ENCODE measurements at places on chromosomes 1 and 21. TPM values are rescaled to one million over a fixed set of nuclear protein-coding genes. Genes with fewer than 3 reads are reported as not detected.
A peak's percentile ranks its signal among the peaks of the same experiment; 100 is the strongest.

PDPN gene
- total RNA-seq, result 199 TPM

DNA sequence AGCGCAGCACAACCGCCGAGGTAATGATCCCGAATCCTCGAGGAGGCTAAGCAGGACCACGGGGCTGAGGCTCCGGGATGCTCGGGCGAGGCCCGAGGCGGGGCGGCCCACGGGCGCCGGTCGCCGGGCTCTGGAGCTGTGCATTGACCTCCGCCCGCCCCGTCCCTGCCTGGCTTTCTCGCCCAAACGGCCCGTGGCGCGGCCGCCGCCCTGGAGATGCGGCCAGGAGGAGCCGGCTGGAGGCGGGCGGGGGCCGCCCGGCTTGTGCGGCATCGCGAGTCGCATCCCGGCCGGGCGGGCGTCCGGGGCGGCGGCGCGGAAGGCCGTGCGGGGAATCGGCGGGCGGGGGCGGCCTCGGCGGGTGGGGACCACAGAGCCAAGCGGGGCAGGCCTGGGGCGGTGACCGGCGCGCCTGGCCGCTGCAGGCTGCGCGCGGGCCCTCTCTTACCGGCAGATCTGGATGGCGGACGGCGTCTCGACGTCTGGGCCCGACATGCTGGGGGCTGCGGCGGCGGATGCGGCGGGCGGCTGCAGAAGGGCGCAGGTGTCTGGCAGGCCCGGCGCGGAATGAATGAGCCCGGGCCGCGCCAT lies 663 bp downstream of the ACOT7 start:
- H3K27me3 ChIP-seq, result no peaks in the 10 kb centered on the region
- DNase-seq, result no peak
- H3K36me3 ChIP-seq, result peaks cover 15% of the 10 kb centered on the region

- no peak for DNase-seq
- H3K27me3 ChIP-seq, result no peaks in the 10 kb centered on the region
- no peaks in the 10 kb centered on the region for H3K36me3 ChIP-seq
- H3K27ac ChIP-seq, result no peak overlapping the region
These were observed 23.0 kb downstream of the TATDN3 start for GRCh38 chr1:212814537-212815334.

GRCh38 chr1:67831850-67832513 lies 1.3 kb downstream of the GNG12 start:
- no peak overlapping the region for H3K27ac ChIP-seq
- no peaks in the 10 kb centered on the region for H3K36me3 ChIP-seq
- DNase-seq, result no peak
- peak overlapping the region; percentile 97 for H3K4me3 ChIP-seq
- peaks cover 4% of the 10 kb centered on the region for H3K27me3 ChIP-seq

- no peaks in the 10 kb centered on the region for H3K4me1 ChIP-seq
- no peak overlapping the region for H3K4me3 ChIP-seq
- DNase-seq, result no peak
- no peak overlapping the region for H3K27ac ChIP-seq
These were observed 23.5 kb downstream of the ASAP3 start for GRCh38 chr1:23460519-23460918.

SLAMF6 gene
- not detected for total RNA-seq

GRCh38 chr1:1775327-1776226 lies 2.7 kb downstream of the NADK start:
- H3K27ac ChIP-seq, result no peak overlapping the region
- H3K4me3 ChIP-seq, result peak overlapping the region; percentile 35
- DNase-seq, result peak; percentile 41
- H3K4me1 ChIP-seq, result peaks cover 10% of the 10 kb centered on the region
- H3K27me3 ChIP-seq, result no peaks in the 10 kb centered on the region

OLIG2 gene
- total RNA-seq, result 2.0 TPM

ACTL8 gene
- 0.26 TPM for total RNA-seq

BSND gene
- 0.17 TPM for total RNA-seq

S100A3 gene
- not detected for total RNA-seq

DNA sequence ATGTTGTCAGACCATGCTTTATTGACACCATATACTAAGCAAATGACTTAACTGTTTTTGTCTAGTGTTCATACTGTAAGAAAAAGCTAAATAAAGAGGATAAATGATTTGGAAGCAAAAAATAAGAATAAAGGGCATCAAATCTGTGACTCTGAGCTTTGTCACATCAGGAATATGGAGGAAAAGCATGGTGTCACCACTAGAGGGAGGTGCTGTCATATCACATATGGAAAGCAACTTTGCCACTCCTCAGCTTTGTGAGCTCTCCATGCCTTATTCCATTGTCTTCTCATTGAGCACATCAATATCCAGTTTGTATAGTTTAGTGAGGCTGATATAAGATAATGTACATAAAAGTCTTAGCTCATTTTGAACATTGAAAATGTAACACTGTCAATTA lies 20.8 kb upstream of the GBP1 start:
- no peaks in the 10 kb centered on the region for H3K4me1 ChIP-seq
- H3K27ac ChIP-seq, result no peak overlapping the region
- no peaks in the 10 kb centered on the region for H3K36me3 ChIP-seq
- DNase-seq, result no peak
- H3K27me3 ChIP-seq, result no peaks in the 10 kb centered on the region

- no peak overlapping the region for H3K27ac ChIP-seq
- H3K27me3 ChIP-seq, result no peaks in the 10 kb centered on the region
- H3K4me3 ChIP-seq, result no peak overlapping the region
- DNase-seq, result no peak
These were observed 466.2 kb downstream of the USP25 start for GRCh38 chr21:16196001-16196400.

- no peak overlapping the region for H3K4me3 ChIP-seq
- H3K27ac ChIP-seq, result no peak overlapping the region
- H3K27me3 ChIP-seq, result no peaks in the 10 kb centered on the region
- DNase-seq, result no peak
- no peaks in the 10 kb centered on the region for H3K4me1 ChIP-seq
- peaks cover 84% of the 10 kb centered on the region for H3K36me3 ChIP-seq
These were observed 7.7 kb downstream of the SLFNL1 start for GRCh38 chr1:41013796-41014195.

GRCh38 chr1:51636764-51637522 lies 20.1 kb downstream of the OSBPL9 start:
- H3K4me3 ChIP-seq, result no peak overlapping the region
- no peaks in the 10 kb centered on the region for H3K4me1 ChIP-seq
- no peaks in the 10 kb centered on the region for H3K36me3 ChIP-seq
- H3K27ac ChIP-seq, result no peak overlapping the region
- DNase-seq, result no peak
- no peaks in the 10 kb centered on the region for H3K27me3 ChIP-seq

IL19 gene
- total RNA-seq, result not detected

- DNase-seq, result no peak
- no peaks in the 10 kb centered on the region for H3K36me3 ChIP-seq
- H3K4me1 ChIP-seq, result no peaks in the 10 kb centered on the region
- H3K27me3 ChIP-seq, result no peaks in the 10 kb centered on the region
- H3K4me3 ChIP-seq, result no peak overlapping the region
These were observed 147.4 kb downstream of the GDAP2 start for GRCh38 chr1:117782056-117782455.

DNA sequence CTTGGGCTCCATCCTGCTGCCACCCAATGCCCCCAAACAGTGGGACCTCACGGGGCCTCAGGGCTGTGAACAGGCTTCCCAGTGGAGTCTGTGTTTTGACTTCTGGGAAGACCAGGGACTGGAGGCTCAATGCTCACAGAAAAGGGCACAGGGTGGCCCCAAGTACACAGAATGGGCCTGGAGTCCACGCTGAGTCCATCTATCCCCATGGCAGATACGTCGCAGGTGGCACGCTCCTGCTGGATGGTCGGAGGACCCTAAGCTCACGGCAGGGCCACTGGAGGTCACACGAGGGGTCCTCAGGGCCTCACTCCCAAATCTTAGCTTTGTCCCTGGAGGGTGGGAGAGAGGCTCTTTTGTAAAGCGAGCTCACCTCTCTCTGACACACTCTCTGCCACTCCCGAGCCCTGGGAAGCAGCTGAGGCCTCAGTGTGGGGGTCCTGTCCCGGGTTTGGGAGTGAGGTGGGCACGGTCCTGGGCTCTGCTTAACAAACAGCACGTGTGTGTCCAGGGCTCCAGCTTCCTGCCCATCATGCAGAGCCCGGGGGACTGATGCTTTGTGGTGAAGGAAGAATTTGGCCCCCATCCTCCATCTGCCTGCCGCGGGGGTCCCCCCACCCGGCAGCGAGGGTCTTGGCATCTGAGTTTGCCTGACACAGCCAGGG lies 27.2 kb upstream of the TTC34 start:
- DNase-seq, result no peak
- peaks cover 12% of the 10 kb centered on the region for H3K36me3 ChIP-seq
- no peaks in the 10 kb centered on the region for H3K4me1 ChIP-seq
- no peak overlapping the region for H3K27ac ChIP-seq
- H3K4me3 ChIP-seq, result no peak overlapping the region

DNA sequence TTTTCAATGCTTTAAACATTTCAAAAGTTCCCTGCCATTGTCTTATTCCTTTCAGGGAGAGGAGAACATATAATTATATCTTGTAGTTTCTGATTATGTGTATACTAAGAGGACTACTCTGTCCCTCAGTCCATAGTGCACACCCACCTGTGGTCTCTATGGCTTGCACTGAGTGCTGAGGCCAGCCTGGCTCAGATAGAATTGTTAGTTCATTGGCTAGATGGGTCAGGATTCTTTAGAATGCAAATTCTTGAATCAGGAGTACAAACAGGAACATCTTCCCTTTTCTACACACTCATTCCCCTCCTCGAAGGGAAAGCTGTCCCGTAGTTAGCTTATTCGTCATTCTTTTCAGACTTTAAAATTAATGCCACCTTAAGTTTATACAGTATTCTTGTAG lies 8.2 kb downstream of the BACH1 start:
- peaks cover 8% of the 10 kb centered on the region for H3K4me1 ChIP-seq
- H3K4me3 ChIP-seq, result no peak overlapping the region
- no peak for DNase-seq
- H3K27ac ChIP-seq, result no peak overlapping the region
- peaks cover 2% of the 10 kb centered on the region for H3K36me3 ChIP-seq

TMEM200B gene
- 12.6 TPM for total RNA-seq

DNA sequence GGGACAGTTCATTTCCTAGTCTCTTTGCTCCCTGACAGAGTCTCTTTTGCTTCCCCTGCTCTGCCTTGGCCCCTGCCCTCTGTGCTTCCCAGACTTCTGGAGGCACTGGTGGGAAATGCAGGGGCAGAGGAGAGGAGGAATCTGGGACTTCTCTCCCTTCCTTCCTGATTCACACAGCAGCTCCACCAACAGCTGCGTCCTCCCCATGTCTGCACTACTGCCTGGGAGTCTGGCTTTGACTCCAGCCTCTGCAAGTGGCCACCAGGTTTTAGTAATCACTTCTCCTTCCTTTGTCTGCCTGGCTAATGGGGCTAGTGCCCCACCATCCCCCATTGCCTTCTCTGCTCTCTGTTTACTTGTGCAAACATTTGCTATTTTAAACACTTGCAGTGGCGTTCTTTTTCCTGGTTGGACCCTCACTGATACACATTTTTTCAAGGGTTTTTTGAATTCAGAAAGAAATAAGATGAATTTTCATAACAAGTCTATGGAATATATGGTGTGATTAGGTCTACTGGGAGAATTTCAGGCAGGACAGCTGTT lies 21.9 kb downstream of the FASLG start:
- no peak overlapping the region for H3K27ac ChIP-seq
- peak; percentile 45 for DNase-seq
- no peaks in the 10 kb centered on the region for H3K36me3 ChIP-seq
- no peaks in the 10 kb centered on the region for H3K27me3 ChIP-seq

GRCh38 chr1:14567056-14567455 lies 31.4 kb upstream of the KAZN start:
- no peaks in the 10 kb centered on the region for H3K27me3 ChIP-seq
- H3K4me3 ChIP-seq, result no peak overlapping the region
- H3K36me3 ChIP-seq, result no peaks in the 10 kb centered on the region
- no peaks in the 10 kb centered on the region for H3K4me1 ChIP-seq

- no peak overlapping the region for H3K4me3 ChIP-seq
- no peak overlapping the region for H3K27ac ChIP-seq
- H3K27me3 ChIP-seq, result no peaks in the 10 kb centered on the region
These were observed 110.5 kb downstream of the CASZ1 start for GRCh38 chr1:10685808-10686403.

DNA sequence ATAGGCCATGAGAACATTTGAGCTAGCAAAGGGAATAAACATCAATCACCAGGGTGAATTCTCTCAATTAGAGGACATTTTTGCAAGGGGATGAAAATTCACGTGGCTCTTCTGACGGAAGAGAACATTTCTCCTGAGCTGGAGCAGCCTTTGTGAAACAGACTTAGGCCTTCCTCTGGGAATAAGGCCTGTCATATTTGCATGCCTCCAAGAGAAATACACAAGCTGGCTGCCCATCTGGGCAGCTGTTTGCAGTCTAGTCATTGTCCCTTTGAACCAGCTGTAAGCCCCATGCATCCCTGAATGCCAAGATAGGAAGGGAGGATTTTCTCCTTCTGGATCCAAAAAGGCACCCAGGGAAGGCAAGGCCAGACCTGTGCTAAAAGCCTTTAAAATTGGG lies 5.5 kb downstream of the LEMD1 start:
- H3K4me1 ChIP-seq, result peaks cover 2% of the 10 kb centered on the region
- H3K4me3 ChIP-seq, result no peak overlapping the region
- H3K36me3 ChIP-seq, result no peaks in the 10 kb centered on the region
- DNase-seq, result no peak
- no peak overlapping the region for H3K27ac ChIP-seq

DNA sequence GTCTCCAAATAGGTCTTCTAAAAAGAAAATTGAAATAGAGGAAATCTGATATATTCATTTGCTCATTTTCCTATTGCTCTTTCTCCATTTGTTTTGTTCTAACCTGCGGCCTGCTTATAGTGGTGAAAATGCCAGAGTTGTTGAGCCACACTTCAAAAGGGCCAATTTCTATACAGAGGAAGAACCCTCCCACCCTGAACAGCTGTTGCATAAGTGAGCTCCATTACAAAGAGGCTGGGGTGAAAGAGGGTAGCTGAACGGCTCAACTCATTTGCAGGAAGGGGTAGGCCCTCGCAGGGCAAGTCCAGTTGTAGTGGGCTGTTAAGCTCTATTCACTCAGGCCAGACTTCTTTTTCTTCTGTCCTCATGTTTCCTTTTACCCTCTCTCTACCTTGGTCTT lies 8.8 kb downstream of the ADCY10 start:
- H3K27me3 ChIP-seq, result no peaks in the 10 kb centered on the region
- H3K27ac ChIP-seq, result no peak overlapping the region
- no peak overlapping the region for H3K4me3 ChIP-seq
- H3K4me1 ChIP-seq, result no peaks in the 10 kb centered on the region

EPS8L3 gene
- not detected for total RNA-seq

LCE1D gene
- total RNA-seq, result not detected

- no peak overlapping the region for H3K27ac ChIP-seq
- DNase-seq, result no peak
- H3K4me1 ChIP-seq, result no peaks in the 10 kb centered on the region
- H3K27me3 ChIP-seq, result no peaks in the 10 kb centered on the region
These were observed 86.7 kb upstream of the ZRANB2 start for GRCh38 chr1:71167505-71167904.
